ENCODE measurements at places on chromosomes 4 and X.

DNA sequence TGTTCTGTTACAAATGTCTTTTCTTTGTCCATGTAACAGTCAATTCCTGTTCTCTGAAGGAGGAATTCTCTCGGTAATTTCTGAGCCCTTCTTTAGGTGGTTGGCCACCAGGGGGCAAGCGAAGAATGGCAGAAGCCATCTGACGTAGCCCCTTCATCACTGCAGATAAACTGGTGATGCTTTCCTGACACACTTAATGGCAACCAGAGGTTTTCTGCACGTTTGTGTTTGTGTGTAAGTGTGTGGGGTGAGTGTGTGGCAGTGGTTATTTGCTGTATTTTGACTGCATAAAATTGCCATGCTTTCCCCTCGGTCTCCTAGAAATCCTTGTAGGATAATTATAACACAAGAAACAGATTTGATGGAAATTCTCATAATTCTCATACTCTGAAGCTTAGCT is 64.8 kb upstream of the STOX2 start:
- DNase-seq = peak; percentile 23

- no peak for DNase-seq
Observed at GRCh38 chr4:148273501-148273986, 168.7 kb downstream of the NR3C2 start.

- DNase-seq = no peak
Observed at GRCh38 chrX:41952102-41952501, 28.7 kb upstream of the CASK start.

DNA sequence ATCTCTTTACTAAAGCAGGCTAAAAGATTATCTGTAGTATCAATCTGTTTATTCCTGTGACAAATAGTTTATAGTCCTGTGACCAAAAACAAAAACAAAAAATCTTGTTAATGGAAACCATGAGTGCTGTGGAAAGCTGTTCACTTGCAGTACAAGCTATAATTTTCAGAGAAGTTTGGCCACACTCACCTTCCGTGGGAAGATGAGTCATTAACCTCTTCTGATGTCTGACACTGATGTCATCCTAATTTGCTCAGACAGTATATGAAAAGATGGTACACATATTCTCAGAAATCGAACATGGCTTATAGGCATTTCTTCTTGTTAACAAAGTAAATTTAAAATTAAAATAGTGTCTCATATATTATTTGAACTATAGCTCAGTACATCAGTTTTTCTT is 19.9 kb upstream of the ENPP6 start:
- DNase-seq = no peak

DNA sequence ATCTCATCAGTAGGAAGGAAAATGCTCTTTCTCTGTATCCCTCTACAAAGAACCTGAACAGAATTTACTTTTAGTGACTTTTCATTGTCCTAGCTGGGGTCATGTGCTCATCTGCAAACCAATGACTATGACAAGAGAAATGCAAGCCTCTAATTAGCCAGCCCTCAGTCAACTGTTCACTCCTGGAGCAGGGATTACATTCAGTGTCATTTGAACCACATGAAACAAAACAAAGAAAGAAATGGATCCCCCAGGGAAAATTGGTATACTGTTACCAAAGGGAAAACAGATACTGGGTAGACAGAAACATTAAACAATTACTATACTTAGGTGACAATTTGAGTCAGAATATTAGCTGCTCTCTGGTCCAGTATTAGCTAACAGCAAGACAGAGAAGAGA is 173.6 kb downstream of the RCHY1 start:
- DNase-seq = no peak

DNA sequence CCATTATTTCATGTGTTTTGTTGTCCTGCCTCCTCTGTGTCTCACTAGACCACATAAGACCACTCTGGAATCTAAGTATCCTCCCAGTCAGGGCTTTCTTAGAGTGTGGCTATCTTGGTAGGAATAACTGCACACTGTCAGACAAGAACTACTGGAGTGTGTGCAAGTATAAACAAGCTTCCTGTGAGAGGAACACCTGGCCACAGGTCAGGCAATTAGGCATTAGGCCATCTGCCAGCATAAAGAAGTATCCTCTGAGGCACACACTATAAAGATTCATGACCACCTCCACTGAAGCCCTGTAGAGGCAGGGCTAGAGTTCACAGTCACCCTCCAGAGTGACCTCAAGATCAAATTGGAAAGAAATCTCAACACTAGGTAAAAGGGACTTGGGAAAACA is 507.0 kb upstream of the PABPC4L start:
- DNase-seq = no peak

GRCh38 chrX:37998586-37999262 is 7.6 kb upstream of the SYTL5 start:
- DNase-seq = no peak

DNA sequence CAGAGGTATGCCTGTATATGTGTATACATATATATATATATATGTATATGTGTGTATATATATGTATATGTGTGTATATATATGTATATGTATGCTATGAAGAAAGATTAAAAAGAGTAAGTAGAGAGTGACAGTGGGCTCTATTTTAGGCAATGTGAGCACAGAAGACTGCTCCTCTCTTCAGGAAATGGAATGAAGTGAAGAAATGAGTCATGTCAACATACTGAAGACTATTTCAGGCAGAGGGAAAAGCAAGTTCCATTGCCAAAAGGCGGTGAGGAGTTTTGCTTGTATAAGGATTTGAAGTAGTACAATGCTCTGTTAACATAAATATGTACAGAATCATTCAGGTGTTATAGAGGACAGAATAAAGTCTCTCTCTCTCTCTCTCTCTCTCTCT is 773.2 kb upstream of the FTHL17 start:
- DNase-seq = no peak

DNA sequence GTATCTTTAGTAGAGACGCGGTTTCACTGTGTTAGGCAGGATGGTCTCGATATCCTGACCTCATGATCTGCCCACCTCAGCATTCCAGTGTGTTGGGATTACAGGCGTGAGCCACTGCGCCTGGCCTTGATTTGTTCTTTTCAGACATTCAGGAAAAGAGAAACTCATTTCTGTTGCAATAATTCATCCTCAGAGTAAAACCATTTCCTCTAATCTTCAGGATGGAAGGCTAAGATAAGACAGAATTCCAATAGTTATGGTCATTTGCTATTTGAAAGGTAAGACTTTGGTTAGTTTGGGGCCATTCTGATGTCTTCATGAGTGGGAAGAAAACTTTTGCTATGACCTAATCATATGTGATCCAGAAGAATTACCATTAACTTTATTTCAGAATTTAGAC is 83.0 kb downstream of the LRP2BP start:
- no peak for DNase-seq

DNA sequence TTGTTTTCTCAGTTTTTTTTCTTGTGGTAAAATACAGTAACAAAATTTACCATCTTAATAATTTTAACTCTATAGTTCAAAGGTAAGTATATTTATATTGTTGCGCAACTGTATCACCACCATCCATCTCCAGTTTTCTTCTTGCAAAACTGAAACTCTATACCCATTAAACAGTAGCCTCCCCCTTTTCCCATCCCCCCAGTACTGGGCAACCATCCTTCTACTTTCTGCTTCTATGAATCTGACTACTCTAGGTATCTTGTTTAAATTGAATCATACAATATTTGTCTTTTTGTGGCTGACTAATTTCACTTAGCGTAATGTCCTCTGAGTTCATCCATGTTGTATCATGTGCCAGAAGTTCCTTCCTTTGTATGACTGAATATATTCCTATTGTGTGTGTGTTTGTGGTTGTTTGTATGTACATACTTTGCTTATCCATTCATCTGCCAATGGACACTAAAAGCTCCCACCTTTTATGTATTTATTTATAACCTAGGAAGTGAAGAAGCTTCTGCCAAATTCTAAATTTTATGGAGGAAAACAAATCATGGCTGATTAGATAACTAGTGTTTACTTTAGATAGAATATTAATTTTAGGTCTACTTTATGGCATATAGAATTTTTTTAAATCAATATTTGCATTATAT is 10.0 kb downstream of the ABHD18 start:
- DNase-seq = no peak

GRCh38 chr4:38344929-38345328 is 319.1 kb upstream of the KLF3 start:
- no peak for DNase-seq

DNA sequence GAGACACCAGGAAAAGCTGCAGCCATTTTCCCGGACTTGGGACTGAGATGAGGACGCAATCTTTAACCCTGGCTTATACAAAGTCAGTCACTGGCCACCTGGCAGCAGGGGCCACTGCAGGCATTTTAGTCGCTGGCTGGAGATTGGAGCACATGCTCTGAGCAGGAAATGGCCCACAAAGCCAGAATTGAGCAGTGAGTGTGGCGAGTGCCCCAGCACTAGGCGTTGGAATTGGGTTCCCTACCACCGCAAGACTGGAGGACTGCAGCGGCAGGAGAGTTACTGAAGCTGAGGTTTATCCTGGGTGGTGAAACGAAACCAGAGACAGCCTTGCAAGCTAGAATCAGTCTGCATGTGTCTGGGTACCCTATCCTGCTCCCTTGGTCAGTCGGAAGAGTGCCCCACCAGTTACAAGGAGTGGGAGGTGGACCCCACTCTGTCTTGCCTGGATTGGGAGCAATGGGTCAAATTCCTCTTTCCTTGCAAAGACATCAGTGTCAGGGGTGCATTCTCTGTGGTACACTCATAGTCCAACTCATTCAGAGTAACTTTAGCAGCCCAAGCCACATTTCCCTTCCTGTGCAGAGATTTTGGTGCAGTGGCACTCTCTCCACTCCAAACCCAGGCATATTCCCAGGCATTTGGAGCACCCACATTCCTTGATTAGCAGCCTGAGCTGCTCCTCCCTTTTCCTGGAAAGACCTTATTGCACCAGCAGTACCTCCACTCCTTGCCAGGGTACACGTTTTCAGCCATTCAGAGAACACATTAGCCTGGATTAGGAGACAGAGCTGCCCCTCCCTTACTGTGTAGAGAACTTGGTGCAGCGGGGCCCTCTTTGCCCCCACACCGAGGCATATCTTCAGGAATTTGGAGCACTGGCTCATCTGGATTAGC is 36.7 kb upstream of the PLK4 start:
- no peak for DNase-seq

- DNase-seq = no peak
Observed at GRCh38 chr4:62256479-62256878, 1056.4 kb downstream of the ADGRL3 start.

DNA sequence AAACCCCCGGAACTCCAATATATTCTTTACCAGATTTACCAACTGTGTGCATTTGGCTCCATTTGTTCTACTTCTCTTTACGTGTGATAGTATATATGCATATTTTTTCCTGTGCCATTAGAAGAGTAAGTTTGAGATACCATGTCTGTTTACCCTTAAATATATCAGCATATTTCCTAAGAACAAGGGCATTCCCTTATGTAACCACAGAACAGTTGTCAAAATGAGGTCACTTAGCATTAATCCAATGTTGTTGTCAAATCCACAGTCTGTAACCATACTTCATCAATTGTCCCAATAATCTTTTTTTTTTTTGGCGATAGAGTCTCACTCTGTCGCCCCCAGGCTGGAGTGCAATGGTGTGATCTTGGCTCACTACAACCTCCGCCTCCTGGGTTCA is 55.2 kb downstream of the TBC1D14 start:
- no peak for DNase-seq

DNA sequence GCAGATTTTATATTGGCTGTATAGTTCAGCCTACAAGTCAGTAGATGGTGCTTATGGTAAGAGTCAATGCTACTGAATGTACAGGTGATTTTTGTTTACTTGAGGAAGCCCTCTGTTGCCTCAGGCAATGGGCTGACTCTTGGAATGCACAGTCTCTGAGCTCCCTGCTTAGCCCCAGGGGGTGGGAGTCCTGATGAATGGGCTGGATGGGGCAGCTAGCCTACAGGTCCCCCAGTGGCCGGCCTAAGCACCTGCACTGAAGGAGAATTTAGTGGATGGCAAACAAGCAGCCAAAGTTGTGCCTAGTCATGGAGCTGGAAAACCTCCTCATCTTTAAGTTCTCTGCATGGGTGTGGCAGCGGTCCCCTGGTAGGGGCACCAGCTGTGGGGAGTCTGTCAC is 101.8 kb upstream of the CXorf51B start:
- DNase-seq = no peak

DNA sequence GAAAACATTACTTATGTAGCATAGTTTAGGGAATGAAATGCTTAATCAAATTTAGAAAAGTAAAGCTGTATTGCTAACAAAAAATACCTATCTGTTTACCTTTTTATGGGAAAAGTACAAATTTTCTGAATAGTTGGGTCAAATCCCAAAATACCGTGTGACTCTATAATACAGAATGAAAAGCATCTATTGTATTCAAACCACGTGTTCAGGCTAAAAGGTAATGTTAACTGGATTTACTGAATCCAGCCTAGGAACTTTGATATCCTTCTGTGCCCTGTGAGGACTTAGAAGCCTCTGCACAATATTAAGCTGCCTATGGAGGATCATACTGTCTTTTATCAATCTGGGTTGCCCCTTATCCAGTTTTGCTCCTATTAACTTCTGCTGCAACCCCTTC is 36.3 kb upstream of the AGA start:
- no peak for DNase-seq

GRCh38 chr4:84726356-84726755 is 143.4 kb downstream of the CDS1 start:
- no peak for DNase-seq

DNA sequence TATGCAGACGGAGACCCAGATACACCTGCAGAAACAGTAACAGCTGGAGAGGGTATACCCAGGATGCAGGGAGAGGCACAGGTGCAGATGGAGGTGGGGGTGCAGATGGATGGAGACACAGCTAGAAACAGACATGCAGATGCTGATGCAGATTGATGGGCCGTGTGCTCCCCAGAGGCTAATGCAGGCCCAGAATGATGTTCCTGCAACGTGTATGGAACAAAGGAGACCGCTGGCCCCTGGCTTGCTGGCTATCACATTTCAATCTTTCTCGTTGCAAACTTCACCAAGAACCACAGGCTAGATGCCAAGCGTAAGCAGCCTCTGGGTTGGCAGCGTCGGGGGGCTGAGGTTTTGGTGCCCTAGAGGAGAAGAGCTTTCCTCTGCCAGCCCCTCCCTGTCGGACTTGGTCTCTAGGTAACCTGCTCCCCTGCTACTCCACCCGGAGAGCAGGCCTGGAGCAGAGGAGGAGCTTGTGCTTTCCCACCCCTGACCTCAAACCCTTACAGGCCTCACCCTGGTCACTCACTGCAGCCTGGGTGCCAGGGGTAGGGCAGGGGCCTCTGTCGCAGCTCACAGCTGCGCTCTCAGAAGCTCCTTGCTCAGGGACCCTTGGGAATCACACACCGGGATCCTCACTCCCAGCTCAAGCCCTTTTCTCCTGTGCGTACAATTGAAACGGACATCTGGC is 69.0 kb upstream of the PSAPL1 start:
- DNase-seq = no peak

DNA sequence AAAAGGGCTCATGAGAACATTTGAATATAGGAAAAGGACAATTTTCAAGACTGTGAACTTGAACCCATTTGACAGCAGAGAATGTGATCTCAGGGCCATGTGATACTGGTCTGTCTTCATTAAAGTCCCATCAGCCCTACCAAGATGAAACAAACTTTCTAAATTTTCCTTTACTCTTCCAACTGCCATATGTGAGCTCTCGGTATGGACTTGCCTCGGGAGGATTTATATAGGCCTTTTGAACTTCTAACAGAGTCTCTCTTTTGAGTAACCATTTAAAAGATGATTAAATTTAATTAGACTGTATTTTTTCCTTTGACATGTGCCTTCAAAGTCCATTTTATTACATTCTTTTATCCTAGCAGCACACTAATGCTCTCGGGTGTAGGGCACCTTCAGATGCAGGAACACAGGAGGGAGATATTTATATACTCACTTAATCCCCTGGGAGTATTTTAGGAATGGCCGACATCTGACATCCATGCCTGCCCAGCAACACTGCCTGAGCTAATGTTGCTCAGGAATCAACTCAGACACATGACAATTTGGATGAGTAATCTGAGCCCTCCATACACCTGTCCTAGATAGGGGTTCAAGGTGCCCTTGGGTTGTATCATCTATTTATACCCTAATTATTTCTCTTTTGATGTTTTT is 155.0 kb downstream of the SLC7A11 start:
- no peak for DNase-seq

All from AG04449 (cell line).